HFFc6 (cell line): ENCODE measurements at places on chromosomes 3 and 15.

- DNase-seq: no peak
These were observed 185.1 kb upstream of the SNTN start for GRCh38 chr3:63467392-63467791.

GRCh38 chr15:42803436-42803835 is 66.5 kb upstream of the CDAN1 start:
- DNase-seq: no peak

DNA sequence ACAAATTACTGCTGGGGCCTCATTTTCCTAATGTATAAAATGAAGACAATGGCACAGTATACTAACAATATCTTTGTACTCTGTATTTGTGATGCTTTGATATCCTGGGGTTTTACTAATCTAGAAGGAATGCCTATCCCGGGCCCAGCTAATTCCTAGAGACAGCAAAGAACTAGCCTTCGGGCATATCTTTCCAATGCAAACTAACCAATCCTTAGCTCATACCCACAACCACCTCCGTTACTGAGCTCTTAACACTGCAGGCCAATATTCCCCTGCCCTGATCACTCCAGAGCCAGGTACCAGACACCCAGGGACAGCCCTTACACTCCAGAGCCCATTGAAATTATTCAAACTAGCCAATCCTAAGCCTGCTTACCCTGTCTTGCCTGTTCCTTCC is 309.0 kb downstream of the ULK4 start:
- peak; percentile 38 for DNase-seq

DNA sequence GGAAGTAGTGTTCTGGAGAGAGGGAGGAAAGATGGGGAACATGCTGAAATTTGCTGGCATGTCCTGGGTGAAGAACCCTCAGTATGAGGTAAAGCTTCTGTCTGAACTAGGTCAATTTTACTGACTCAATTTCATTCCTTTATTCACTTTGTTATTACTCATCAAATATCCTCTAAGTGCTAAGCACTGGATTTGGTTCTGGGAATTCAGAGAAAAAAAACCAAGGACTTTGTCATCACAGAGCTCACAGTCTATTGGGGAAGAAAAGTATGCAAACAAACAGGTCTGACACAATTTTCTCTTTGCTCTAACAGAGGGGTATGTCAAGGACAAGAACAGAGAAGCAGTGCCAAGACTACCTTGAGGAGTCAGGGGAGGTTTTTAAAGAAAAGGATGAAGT is 68.0 kb downstream of the TFG start:
- DNase-seq: peak; percentile 52

- no peak for DNase-seq
These were observed 36.5 kb downstream of the TGFBR2 start for GRCh38 chr3:30642849-30643361.

DNA sequence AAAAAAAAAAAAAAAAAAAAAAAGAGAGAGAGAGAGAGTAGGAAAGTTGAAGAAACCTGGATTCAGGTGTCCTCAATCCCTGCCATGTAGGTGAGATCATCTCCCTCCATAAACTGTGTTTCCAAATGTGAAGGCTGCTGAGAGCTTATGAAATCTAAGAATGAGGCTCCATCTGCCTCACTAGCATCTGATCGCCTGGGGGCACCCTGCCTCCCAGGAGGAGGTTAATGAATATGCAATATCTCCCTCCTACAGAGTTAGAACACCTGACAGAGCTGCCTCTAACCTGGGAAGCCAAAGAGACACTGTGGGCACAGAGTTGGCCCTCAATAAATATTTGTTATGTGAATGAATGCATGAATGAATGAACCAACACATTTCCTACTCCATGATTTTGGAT is 23.8 kb upstream of the ZNF148 start:
- DNase-seq: no peak

GRCh38 chr15:55742927-55743728 is at the start of gene PRTG:
TSS of gene PRTG (minus strand) at chr15:55743152. CDS start at chr15:55742931, 221 bp downstream.
- DNase-seq: peak; percentile 11

DNA sequence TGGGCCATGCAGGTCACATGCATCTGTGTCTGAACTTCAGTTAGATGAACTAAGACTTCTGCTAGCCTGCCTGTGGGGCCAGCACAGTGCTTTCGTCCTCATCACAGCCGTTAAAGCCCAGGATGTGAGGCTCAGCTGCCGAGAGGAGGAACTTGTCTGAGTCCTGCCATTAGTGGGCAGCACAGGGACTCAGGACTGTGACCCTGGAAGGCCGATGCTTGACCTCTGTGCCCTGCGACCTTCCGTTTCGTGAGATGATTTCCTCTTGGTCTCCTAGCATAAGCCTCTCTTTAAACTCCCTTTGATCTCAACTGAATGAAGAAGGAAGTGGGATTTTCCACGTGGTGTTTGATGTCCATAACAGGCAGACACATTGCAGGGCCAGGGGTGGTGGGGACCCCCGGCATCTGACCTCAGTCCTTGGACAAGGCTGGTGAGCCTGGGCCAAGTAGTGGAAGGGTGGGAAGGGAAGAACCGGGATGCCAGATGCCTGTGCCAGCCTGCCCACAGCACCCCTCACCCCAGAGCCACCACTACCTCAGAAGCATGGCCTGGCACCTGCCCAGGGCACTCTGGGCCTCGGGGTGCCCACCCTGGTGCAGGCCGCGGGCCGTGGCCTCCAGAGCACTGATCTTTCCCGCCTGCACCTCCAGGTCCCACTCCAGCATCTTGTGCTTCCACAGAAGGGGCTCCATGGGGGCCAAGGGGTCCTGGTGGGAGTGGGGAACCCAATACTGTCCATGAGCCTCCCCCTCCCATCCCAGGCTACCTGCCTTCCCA is 21.6 kb downstream of the PLA2G4B start:
- no peak for DNase-seq

DNA sequence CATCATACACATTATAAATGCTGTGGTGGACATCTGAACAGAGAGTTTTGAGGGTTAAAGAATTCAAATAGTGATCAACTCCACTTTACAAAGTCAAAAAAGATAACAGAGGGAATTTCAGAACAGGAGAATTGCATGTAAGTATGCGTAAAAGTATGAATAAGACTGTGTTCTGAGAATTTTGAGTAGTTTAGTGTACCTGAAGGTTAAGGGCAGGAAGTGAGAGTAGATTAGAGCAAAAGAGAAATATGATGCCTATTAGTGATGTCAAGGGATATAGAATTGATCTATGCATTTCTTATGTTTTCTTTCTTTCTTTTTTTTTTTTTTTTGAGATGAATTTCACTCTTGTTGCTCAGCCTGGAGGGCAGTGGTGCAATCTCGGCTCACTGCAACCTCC is 53.1 kb downstream of the TP63 start:
- DNase-seq: no peak

GRCh38 chr3:153961494-153961893 is 159.7 kb upstream of the ARHGEF26 start:
- DNase-seq: no peak

GRCh38 chr3:117016378-117016777 is 306.8 kb downstream of the TUSC7 start:
- no peak for DNase-seq

DNA sequence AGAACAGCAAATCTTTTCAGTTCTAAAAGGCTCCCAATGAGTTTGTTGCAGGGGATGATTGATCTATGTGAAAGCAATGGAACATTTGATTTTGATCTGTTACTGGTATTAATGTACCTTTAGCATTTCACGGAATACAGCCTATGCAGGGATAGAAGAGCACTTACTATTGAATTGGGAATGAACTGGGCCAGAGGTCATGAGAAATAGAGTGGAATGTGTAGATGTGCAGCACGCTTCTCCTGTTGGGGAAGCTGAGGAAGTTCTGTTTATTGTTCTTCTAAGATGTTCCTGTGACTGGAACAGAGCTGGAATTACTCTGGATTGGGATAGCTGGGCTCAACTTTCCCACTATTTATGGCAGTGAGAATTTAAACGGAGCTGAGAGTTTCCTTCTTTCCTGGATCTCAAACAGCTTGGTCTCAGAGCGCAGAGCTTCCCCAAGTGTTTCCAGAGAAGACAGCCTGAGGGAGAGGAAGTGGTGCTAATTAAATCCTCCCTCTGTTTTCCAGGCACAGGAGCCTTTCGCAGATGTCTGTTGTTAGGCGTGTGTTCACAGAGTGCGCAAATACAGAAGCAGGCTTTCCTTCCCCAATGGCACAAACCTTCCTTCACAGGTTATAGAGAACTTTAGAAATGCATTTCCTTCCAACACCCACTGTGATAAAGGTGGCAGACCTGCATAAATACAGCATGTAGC is 32.5 kb downstream of the TPRG1 start:
- no peak for DNase-seq

GRCh38 chr3:181017690-181018089 is 28.2 kb upstream of the DNAJC19 start:
- DNase-seq: no peak

DNA sequence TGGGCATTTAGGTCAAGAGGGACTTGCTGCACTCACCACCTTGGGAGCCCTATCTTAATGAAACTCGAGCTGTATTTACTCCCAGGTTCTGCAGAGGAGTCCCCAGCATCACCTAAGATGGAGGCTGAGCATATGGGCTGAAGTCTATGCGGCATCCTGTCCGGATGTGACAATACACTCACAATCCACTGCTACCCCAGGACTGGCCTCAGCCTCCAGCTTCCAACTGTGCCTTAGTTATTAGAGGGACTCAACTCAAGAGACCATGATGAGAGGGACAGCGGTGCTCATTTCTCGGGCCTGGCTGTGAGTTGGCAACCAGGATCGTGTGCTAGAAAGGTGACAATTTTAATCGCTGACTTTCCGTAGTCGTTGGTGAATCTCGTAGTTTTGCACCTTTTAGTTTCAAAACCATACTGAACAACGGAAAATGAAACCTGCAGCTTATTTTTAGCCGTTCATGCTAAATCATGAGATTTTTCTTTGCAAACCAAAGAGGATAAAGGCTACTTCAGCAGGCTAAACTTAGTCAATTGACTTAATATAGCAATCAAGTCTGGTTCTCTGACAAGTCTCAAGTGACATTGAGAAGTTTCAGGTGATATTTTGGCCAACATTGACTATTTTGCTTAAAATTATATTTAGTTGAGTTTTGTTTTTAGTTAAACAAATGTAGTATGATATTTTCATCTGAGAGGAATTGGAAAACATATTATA is 11.1 kb downstream of the ZBTB38 start:
- no peak for DNase-seq

DNA sequence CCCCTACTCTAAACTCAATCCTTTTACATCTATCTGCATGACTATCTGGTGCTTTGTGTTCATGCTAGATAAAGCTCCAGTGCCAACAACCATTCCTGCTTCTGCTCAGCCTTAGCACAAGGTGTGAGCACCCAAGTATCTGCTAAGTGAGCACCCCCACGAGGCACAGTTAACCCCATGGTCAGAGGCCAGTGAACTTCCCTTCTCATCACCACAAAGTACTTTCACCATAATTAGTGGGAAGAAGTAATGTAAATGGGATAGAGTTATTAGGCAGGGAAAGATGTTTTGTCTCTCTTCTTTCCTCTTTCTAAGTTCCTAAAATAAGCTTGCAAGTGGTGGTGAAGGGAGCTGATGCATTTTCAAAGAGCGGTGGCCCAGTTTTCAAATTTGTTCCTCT is 96.4 kb downstream of the ANO10 start:
- no peak for DNase-seq

GRCh38 chr3:139935016-139935865 is at the start of gene CLSTN2:
TSS of gene CLSTN2 (plus strand) at chr3:139935185.
- no peak for DNase-seq

DNA sequence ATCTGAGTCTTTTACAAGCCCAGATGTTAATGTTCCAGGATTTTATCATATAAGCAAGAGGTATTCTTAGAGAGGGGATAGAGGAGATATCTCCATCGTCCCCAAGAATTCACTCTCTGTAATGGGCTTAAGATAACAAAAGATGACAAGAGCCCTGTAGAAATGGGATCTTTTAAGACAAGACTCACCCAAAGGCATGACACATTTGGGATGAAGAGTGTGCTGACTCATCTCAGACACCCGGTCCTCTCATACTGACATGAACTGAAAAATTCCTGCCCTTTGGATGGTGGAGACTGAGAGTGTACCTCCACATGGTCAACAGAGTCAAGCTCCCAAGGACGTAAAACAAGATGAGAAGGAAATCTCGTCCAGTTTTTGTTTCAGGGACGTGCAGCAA is 11.0 kb downstream of the LEKR1 start:
- DNase-seq: peak; percentile 67

GRCh38 chr15:74632601-74633000 is 17.0 kb downstream of the CLK3 start:
- DNase-seq: no peak

DNA sequence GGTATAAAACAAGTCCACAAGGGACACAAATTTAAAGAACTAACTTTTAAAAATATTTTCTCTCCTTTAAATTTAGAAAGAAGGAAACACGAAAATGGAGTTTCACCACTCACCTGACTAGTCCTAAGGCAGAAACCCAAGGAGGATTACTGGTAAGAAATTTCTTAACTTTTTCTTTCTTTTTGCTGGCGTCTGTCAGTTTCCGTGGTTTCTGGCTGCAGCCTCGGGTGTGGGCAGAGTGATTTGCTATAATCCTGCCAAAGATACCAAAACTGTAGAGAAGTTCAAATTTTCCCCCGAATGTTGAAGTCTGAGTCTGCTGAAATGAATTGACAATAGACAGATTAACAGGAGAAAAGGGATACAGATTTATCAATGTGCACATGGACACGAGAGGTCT is 843.6 kb upstream of the ALCAM start:
- no peak for DNase-seq

GRCh38 chr3:150055332-150055731 is 84.6 kb upstream of the PFN2 start:
- no peak for DNase-seq

DNA sequence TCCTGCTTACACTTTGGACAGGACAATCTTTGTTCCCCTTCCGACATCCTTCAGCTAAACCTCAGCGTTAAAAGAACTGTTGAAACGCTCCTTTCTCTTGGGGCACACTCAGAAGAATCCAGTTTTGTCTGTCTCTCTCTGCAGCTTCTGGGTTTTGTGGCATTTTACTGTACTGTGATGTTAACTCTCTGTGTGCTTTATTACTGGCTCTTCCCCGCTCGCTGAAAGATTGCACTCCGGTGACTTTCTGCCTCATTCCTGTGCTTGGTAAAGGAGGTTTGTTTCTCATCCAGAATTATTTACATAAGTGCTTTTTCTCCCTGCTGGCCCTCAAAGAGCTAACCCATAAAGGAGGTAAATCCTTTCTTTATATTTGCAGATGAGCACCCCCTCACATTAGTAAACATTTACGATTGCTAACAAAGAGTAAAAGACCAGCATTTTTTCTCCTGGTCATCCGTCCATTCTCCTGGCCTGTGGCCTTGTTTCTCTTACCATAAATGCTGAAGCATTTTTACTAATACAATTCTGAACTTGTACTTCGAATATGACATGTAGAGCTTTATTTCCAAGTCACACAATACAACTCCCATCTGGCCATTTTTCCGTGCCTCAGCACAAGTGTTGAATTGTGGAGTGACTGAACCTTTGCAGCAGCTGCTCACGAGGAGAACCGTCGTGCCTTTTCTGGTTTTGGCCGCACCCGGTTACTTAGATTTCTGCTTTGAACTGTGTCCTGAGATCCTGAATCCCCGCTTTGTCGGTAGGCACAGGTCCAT is 69.3 kb upstream of the RPL35A start:
- no peak for DNase-seq
